Kasumi-1 (cell line): ENCODE measurements at places on chromosomes 5 and 9.
A peak's percentile ranks its signal among the peaks of the same experiment; 100 is the strongest.

DNA sequence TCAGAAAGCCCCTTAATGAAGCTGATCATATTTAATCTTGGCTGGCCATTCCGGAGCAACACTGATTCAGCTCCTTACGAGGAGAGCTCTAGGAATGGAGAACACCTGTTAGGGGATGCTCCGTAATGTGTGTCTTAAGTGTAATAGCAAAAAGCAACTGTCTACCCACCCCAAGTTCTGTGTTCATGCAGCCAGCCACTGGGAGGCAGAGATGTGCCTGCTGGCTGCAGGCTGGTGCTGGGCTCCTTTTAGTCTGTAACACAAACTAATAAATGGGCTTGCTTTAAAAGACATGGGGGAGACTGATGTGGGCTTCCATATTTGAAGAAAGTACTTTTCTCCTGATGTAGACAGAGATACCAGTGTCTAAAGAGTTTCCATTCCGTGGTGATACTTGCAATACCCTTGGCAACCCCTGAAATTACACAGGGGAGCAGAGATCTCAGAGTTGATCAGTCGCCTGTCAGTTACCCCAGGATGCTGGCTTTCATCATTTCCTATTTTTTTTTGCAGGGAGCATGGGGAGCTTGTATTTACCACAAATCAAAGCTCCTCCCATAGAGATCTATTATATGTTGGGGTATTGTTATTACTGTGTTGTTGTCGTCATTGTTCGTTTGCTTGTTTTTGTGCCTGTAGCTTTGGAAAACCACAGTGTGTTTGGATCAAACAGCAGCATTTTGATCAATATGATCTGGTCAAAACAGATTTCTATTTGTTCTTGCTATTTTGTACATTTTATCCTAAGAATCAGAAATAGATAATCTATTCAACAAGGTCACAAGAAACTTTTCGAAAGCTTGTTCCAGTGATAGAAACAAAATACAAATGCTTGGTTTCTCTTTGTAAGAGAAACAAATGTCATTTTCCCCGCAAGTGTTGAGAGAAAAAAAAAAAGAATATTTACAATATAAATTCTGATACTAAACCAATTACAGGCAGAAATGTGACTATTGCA, 65.8 kb downstream of the MTX3 start:
- DNase-seq: peak; percentile 28

DNA sequence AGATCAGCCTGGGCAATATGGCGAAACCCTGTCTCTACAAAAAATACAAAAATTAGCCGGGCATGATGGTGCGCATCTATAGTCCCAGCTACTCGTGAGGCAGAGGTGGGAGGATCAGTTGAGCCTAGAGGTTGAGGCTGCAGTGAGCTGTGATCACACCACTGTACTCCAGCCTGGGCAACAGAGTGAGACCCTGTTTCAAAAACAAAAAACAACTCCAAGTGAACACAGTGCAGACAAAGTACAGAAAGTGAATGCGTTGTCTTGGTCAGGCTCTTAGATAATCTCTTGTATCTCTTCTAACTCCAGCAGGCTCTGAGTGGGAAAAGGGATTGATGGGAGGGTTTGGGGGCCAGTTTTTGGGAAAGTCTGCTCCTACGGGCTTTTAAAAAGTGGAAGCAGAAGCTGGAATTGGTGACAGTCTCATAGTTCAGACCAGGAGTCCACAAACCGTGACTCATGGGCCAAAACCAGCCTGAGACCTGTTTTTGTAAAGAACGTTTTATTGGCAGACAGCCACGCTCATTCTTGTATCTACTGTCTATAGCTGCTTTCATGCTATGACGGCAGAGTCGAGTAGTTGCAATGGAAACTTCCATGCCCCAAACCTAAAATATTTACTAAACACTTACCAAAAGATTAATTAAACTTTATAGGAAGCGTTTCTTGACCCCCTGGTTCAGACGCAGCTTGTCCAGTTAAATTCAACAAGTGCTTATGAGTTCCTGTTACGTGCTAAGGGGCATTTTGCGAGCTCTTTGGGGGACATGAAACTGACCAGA, 32.9 kb downstream of the NDST1 start:
- no peak for DNase-seq

- DNase-seq: no peak
These were observed 284.5 kb upstream of the RASA1 start for GRCh38 chr5:86983208-86983607.

DNA sequence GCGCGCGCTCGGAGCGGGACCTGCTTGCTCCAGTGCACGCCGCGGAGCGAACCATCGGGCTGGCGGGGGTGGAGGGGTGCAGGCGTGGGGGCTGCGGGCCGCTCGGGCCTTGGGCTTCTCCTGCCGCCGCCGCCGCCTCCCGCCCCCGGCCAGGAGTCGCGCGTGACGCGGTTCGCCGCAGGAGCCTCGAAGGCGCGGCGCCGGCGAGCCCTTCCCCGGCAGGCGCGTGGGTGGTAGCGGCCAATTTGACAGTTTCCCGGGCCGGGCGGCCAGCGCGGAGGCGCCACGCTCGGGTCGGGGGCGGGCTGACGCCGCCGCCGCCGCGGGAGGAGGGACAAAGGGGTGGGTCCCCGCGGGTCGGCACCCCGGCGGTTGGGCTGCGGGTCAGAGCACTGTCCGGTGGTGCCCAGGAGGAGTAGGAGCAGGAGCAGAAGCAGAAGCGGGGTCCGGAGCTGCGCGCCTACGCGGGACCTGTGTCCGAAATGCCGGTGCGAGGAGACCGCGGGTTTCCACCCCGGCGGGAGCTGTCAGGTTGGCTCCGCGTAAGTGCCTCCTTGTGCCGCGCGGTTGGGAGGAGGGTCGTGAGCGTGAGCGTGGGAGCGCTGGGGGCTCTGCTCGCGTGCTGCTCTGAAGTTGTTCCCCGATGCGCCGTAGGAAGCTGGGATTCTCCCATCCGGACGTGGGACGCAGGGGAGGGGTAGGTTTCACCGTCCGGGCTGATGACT, at the start of gene TJP2:
Gene TJP2, plus strand, starts transcription at position 387 of the 725 bp plus-strand sequence. Its CDS starts 96 bp downstream, at position 483.
- peak; percentile 48 for DNase-seq

DNA sequence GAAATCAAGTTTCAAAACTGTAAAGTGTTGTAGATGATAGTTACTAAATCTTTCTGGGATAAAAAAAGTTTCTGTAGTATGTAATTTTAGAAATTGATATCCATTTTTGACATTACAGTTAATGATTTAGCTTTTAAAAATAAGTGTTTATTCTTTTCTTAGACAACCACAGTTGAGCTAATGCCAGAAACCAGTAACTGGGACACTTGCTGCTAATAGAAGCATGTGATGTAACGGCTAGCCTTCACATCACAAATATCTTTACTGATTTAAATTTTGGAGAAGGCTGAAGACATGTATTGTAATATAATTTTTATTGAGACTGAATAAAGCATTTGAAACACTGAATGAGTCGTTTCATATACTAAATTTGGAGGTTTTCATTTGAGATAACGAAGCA, 18.8 kb downstream of the CSNK1G3 start:
- DNase-seq: no peak
